ENCODE measurements at places on chromosomes 2 and 18.

DNA sequence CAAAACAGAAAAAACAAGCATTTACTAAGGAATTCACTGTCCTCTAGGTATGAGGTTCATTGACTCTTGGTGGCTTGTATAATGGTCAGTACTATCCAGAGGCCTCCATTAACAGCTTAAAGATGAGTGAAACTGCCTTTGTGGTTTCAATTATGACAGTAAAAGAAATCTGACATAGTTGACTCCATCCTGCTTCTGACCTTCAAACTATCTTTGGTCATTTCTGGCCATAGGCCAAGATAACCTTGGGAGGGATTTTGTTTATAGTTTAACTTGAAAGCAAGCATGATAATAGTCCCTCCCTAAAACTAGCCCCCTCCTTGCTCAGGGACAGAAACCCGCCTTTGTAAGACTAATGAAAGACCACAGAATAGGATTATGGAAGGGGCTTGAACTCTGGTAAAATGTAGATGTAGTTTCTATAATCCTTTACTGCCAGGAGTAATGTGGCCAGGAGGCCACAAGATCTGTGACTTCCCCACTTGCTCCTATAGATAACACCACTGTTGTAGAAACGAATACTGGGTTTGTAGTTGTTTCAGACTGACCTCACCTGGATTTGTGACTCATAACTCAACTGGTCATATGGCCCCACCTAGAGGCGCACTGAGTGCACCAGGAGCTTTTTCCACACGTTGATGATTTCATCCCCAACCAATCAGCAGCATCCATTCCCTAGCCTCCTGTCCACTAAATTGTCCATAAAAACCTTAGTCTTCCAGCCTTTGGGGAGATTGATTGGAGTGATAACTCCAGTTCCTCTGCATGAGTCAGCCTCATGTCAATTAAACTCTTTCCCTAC lies 8.6 kb upstream of the PLEKHM3 start:
- DNase-seq, result peak; percentile 44

DNA sequence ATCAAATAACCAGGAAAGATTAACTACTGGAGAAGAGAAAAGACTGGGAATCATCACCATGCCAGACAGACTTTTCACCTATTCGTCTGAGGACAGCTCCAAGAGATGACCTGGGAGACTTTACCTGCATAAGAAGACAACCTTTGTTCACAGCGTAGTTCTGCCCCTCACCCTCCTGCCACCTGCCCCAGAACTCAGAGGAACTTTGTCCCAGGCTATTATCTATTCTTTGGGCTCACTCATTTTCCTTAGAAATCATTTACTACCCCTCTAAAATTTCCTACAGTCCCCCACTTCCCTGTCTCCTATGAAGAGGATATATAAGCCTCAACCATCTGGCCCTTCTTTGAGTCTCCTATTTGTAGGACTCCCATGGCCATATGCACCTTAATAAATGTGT lies 19.3 kb upstream of the COPS8 start:
- no peak for DNase-seq

GRCh38 chr2:236195726-236196125 lies 27.5 kb upstream of the GBX2 start:
- no peak for DNase-seq

DNA sequence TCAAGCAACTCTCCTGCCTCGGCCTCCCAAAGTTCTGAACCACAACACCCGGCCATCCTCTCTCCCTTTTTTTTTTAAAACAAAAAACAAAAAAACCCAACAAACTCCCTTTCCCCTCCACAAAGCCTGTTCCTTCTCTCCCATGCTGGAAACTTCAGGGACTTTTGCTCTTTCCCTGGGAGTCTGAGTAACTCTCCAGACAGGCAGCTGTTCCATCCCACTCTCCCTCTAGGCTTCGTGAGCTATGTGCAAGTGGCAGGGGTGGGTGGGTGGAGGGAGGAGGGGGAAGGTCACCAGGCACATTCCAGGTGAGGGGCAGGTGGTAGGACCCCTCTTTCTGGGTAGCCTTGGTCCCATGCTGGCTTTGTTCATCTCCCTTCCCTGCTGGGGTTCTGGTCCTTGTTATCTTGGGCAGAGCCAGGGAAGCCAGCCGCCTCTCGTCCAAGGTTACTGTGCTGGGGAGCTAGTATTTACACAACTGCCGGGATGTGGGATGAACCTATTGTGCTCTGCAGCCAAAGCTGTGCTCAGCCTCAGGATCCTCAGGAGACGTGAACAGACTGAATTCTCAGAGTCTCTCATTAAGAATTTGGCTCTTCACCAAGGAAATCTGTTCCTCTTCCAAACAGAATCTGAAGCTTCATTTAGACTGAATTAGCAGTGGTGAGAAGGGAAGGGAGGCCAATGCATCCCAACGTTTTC lies 106.9 kb downstream of the LIPG start:
- DNase-seq, result no peak

DNA sequence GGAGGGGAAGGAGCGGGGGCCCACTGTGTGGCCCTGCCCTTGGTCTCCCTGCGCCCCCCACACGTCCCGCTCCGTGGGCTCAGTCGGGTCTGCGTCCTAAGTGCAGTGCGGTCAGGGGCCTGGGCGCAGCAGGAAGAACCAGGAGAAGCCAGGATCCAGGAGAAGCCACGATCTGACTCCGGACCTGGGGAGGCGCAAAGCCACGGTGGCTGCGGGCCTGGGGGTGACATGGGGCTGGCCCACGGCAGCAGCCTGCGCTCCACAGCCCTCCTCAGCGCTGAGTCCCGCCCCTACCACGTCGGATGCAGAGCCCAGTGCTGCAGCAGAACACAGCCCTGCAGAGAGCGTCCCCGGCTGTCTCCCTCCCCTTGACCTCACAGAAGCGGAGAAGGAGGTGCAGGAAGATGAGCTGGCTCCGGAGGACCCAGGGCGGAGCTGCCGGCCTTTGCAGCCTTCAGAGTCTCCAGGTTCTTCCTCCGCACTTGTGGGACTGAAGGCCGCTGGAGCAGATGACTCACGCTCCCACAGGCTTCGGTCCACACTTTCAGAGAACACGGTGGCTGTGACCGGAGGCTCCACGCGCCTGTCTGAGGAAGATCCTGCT lies 589.2 kb upstream of the SALL3 start:
- no peak for DNase-seq

DNA sequence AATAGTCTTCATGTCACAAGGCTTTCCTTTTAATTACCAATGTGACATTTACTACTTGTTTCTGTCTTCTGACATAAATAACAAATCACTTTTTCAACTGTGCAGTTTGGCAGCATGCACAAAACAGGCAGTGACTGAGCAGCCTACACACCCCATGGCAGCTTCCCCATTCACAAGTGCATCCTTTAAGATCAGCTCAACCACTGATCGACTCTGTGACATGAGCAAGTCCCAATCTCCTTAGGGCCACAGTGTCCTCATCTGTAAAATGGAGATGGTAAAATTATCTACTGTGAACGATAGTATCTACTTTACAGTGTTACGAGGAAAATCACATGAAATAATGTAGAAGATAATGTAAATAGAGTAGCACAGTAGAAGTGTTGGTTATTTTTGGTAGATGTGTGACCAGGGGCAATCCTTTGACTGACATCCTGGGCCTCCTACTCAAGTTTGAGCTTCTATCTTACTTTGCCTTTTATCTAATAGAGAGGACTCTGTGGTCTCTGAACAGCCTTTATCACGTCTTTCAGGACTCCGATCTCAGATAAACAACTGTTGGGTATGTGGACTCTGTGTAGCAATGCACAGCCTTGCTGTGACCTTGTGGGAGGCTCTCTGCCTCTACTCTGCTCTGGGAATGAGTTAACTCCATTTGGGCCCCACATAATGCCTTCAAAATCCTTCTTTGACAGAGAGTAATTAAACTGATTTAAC lies 120.6 kb downstream of the PIGN start:
- DNase-seq, result no peak

DNA sequence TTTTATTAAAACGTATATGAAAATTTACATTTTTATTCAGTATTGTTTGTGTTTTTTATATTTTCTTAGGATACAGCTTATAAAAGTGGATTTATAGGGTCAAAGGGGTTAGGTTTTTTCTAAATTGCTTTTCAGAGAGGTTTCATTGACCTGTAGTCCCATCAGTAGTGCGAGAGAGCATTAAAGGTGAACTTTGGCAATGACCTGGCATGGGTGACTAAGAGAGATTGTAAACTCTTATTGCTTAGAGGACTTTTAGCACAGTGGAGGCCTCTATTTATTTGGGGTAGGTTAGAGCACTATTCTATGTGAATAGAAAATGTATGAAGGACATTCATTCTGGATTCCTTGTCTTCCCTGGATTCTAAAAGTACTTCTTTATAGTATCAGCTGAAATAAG lies 16.0 kb upstream of the TNP1 start:
- DNase-seq, result no peak

DNA sequence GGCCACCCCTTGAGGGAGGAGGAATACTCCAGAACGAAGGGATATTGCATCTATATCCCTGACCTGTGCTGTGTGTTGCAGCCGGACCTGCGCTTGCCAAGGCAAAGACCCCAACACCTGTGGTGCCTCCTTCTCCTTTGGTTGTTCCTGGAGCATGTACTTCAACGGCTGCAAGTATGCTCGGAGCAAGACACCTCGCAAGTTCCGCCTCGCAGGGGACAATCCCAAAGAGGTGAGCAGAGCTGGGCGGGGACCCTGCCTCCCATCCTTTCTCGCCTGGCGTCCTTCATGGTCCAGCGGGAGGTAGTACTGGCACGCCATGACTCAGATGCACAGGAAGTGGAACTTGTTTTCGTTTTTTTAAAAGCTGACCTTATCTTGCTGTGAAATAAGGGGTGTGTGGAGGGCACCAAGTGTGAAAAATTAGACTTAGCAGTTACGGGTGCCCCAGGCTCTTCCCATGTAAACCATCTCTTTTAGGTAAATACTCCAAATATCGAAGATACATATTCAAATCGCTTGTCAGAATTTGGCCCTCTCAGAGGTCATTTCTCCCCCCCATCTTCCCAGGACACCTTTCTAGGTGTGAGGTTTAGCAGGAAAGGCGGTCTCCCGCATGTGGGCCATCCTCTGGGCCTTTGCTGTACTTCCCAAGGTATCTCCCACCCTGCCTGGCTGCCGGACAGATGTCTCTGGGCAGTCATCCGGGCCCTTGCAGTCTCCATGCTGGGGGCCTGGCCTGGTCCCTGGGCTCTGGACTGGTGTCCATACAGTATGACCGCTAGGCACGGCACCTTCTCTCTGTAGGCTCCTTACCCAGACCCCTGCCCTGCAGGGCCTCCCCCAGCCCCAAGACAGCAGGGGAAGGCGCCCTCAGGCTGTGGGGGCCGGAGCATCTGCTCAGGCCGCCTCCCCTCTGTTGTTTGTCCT lies 57.6 kb downstream of the BOLA3 start:
- DNase-seq, result no peak

All from activated CD4-positive, alpha-beta T cell treated with anti-CD3 and anti-CD28 coated beads, Interleukin-2, Interleukin-4, amounts not matched to agents 100 ng/mL and 50 ng/mL, durations not matched to agents 16 hours and 8 hours (primary cell).